ENCODE measurements at places on chromosomes 4 and X. TPM values are rescaled to one million over a fixed set of nuclear protein-coding genes. Genes with fewer than 3 reads are reported as not detected.

The SLC6A14 gene
- total RNA-seq = not detected

The PCDH18 gene
- 2.1 TPM for total RNA-seq

The NR3C2 gene
- total RNA-seq = 1.2 TPM

The PCYT1B gene
- 3.5 TPM for total RNA-seq

The TLR2 gene
- 26.9 TPM for total RNA-seq

DNA sequence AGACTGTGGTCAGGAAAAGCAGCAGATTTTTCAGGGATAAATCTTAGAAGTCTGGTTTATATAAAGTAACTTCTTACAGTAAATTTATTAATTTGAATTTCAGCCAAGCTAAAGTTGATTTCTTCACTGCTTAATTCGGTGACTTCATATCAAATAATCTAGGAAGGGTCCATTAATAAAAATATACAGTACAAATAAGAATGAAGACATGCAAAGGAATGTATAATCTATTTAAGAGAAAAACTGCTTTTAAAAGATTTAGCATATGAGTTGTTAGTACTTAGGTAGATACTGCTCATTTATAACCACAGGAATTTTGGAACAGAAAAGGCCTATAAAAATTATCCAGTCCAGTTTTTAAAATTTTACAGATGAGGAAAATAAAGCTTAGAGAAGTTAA is 177.1 kb downstream of the DLG3 start:
- DNase-seq = no peak
- no peak overlapping the region for H3K27ac ChIP-seq
- H3K27me3 ChIP-seq = no peaks in the 10 kb centered on the region
- no peaks in the 10 kb centered on the region for H3K4me1 ChIP-seq
- H3K36me3 ChIP-seq = no peaks in the 10 kb centered on the region

- H3K27me3 ChIP-seq = no peaks in the 10 kb centered on the region
- H3K4me1 ChIP-seq = no peaks in the 10 kb centered on the region
These were observed 701.2 kb upstream of the LCORL start for GRCh38 chr4:18722748-18723191.

- no peaks in the 10 kb centered on the region for H3K27me3 ChIP-seq
- peaks cover 6% of the 10 kb centered on the region for H3K4me1 ChIP-seq
- H3K36me3 ChIP-seq = no peaks in the 10 kb centered on the region
- H3K4me3 ChIP-seq = peak overlapping the region; percentile 71
These were observed 1.9 kb downstream of the SMAD1 start for GRCh38 chr4:145483514-145483913.

DNA sequence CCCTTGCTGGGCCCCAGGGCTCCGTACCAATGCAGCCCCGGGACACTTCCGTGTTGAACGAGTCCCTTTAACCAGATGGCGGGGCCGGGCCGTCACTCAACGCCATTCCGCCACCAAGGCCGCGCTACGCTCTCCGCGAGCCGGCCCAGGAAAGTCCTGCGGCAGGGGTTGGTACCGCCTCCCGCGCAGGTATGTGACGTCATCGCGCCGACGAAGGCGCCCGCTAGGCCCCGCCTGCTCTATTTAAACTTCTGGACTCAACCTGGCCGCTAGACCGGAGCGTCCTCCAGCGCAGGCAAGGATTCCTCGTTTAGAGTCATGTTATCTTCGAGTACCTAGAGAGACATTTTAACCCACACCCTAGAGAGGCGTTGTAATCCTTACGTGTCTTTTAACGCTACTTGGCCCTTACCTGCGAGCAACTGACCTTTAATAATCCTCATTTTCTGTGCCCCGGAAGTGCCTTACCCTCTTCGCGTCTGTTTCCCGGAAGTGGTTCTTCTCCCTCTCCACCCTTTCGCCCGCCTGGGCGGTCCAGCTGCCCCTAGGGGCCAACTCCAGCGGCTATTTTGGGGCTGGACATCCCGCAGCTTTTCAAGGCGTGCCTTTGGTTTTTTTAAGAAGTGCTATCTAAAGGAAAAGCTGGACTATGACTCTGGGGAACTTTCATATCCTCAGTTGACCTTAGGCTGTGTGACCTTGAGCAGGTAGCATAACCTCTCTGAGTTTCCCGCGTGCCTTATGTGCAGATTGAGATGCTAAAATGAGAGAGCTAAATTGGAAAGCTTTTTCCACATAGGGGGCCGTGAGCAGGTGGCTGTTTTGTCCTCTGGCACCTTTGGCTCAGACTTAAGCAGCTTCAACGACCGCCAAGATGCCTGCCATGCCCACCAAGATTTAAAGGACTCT is at the start of gene PNPLA4:
Gene PNPLA4, minus strand, starts transcription at position 155 of the 909 bp plus-strand sequence. CDS start 1,294 bp downstream, outside the sequence.
- peak within 1 kb of the TSS; percentile 68 for H3K4me3 ChIP-seq
- DNase-seq = peak; percentile 46
- peak within 1 kb of the TSS; percentile 85 for H3K27ac ChIP-seq
- no peaks in the 10 kb centered on the region for H3K27me3 ChIP-seq
- H3K4me1 ChIP-seq = peaks cover 13% of the 10 kb centered on the region
- no peaks in the 10 kb centered on the region for H3K36me3 ChIP-seq

GRCh38 chr4:3340038-3340699 is 47.3 kb downstream of the RGS12 start:
- H3K4me1 ChIP-seq = peaks cover 5% of the 10 kb centered on the region
- DNase-seq = no peak

- H3K4me1 ChIP-seq = no peaks in the 10 kb centered on the region
- no peaks in the 10 kb centered on the region for H3K36me3 ChIP-seq
- H3K4me3 ChIP-seq = no peak overlapping the region
- no peaks in the 10 kb centered on the region for H3K27me3 ChIP-seq
These were observed 22.1 kb downstream of the PPP1R2C start for GRCh38 chrX:42755815-42756214.

- H3K27me3 ChIP-seq = no peaks in the 10 kb centered on the region
- H3K4me1 ChIP-seq = peaks cover 45% of the 10 kb centered on the region
- DNase-seq = no peak
- H3K27ac ChIP-seq = no peak overlapping the region
- H3K36me3 ChIP-seq = no peaks in the 10 kb centered on the region
- H3K4me3 ChIP-seq = no peak overlapping the region
These were observed 4.0 kb upstream of the IDUA start for GRCh38 chr4:982814-983213.

DNA sequence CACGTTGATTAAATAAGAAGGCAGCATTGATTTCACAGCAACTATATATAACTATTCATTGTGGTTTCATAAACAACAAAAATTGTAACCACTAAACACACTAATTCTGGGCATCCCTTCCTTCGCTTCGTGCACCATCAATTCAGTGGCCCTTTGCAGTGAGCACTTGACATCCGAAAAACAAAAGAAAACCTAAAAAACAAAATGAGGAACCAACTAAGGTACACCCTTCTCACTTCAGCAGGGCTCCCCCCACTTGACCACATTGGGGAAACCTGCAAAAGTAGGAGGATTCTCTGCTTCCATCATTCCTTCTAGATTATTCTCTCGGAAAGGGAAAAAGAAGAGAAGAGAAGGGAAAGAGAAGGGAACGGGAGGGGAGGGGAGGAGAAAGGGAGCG is 28.3 kb downstream of the NBDY start:
- H3K27me3 ChIP-seq = no peaks in the 10 kb centered on the region
- H3K27ac ChIP-seq = no peak overlapping the region
- H3K4me1 ChIP-seq = no peaks in the 10 kb centered on the region
- no peak for DNase-seq

DNA sequence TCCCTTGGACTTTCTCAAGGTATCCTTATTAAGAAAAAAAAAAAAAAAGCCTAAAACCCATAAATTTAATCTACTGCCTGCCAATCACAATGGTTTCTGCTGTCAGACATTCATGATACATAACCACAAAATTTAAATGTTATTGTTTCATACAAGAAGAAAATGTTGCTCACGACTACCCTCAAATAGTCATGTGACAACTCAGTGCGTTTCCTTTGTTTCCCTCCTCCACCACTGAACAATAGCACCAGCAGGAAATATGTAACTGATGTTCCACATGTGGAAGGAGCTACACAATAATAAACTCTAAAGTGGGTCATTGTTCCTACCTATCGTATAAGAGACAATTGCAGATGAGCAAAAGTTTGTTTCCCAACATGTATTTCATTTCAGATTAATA is 244.1 kb upstream of the EDNRA start:
- DNase-seq = no peak
- no peaks in the 10 kb centered on the region for H3K4me1 ChIP-seq
- no peaks in the 10 kb centered on the region for H3K27me3 ChIP-seq
- H3K36me3 ChIP-seq = no peaks in the 10 kb centered on the region

- peak within 1 kb of the TSS; percentile 47 for H3K4me3 ChIP-seq
- no peaks in the 10 kb centered on the region for H3K36me3 ChIP-seq
- no peaks in the 10 kb centered on the region for H3K27me3 ChIP-seq
- no peak for DNase-seq
- peak within 1 kb of the TSS; percentile 80 for H3K27ac ChIP-seq
- peaks cover 6% of the 10 kb centered on the region for H3K4me1 ChIP-seq
These were observed at the start of gene ADRA2C for GRCh38 chr4:3766036-3766784. TSS of gene ADRA2C (plus strand) at chr4:3766385. CDS start at chr4:3766607, 222 bp downstream.

GRCh38 chr4:10096201-10096977 is 20.2 kb downstream of the WDR1 start:
- H3K36me3 ChIP-seq = peaks cover 59% of the 10 kb centered on the region
- no peaks in the 10 kb centered on the region for H3K27me3 ChIP-seq
- H3K27ac ChIP-seq = peak overlapping the region; percentile 63
- H3K4me1 ChIP-seq = peaks cover 87% of the 10 kb centered on the region
- no peak overlapping the region for H3K4me3 ChIP-seq
- DNase-seq = no peak

Measured in esophagus squamous epithelium (tissue), 5 donors.